Lung (tissue), 17 donors: ENCODE measurements at places on chromosomes 3 and 15.

GRCh38 chr3:132843851-132844553 lies 121.8 kb upstream of the NPHP3 start:
- no peak for DNase-seq

- DNase-seq = no peak
These were observed 16.8 kb upstream of the OCA2 start for GRCh38 chr15:28115871-28116270.

- no peak for DNase-seq
These were observed 4.9 kb upstream of the PODXL2 start for GRCh38 chr3:127624063-127624462.

GRCh38 chr3:48120223-48120622 lies 68.0 kb downstream of the CDC25A start:
- no peak for DNase-seq

- DNase-seq = no peak
These were observed 31.0 kb upstream of the ATOSA start for GRCh38 chr15:52710050-52710707.

GRCh38 chr3:173920386-173920785 lies 522.8 kb downstream of the NLGN1 start:
- DNase-seq = no peak

DNA sequence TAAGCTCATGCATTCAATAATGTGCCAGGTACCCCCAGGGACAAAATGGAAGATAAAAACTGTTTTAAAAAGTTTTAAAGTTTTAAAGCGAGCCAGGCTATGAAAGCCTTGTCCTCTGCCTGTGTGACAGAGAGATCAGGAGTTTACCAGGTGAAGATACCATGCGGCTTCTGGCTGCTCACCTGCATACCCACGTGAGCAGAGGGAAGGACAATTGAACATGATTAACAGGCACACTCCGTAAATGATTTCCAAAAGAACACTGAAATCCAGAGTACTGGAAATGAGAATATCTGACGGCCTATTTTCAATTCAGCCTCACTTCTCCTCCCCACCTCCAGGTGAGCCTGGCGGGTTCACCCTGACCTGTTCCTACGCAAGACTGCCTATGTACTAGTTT lies 42.1 kb downstream of the CCDC191 start:
- DNase-seq = no peak

GRCh38 chr3:45776611-45777010 lies 19.7 kb downstream of the SLC6A20 start:
- peak; percentile 84 for DNase-seq
